Stimulated activated CD8-positive, alpha-beta memory T cell treated with anti-CD3 and anti-CD28 coated beads, Interleukin-15, amount 100 ng/mL, for 48 hours (primary cell): ENCODE measurements at places on chromosomes 16 and 17.

- DNase-seq: no peak
Observed at GRCh38 chr17:37081287-37081686, 132.5 kb downstream of the AATF start.

- DNase-seq: no peak
Observed at GRCh38 chr17:30393491-30393890, 14.8 kb downstream of the CPD start.

GRCh38 chr17:78839762-78840529, 668 bp downstream of the USP36 start:
- peak; percentile 10 for DNase-seq

GRCh38 chr17:66920950-66921349, 43.6 kb upstream of the CACNG4 start:
- DNase-seq: no peak

GRCh38 chr16:77298418-77299360, 99.5 kb downstream of the SYCE1L start:
- no peak for DNase-seq

GRCh38 chr16:797120-797420, 3.5 kb downstream of the GNG13 start:
- no peak for DNase-seq

- no peak for DNase-seq
Observed at GRCh38 chr16:57264381-57264780, 19.3 kb downstream of the ARL2BP start.

- no peak for DNase-seq
Observed at GRCh38 chr17:79221597-79221996, 147.0 kb downstream of the ENGASE start.

DNA sequence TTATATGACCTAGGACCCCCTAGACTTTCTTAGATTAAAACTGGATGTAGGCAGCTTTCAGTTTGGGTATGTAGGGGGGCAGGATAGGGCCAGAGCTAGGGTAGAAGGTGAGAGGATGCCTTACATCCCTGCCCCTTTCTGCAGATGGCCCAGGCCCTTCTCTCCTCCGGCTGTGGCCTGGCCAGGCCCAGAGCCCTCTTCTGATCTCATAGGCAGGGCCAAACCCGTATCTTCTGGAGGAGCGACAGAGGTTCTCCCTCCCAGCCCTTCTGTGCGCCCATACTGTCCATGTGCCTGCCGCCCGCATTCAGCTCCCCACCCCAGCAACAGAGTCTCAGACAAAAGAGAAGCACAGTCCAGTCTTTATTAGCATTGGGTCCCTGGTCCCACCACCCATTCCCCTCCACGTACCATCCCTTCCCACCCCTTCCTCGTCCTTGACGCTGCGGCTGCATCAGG, 2.0 kb upstream of the TSPOAP1 start:
- no peak for DNase-seq

GRCh38 chr17:28174352-28175046, 132.0 kb downstream of the NLK start:
- peak; percentile 4 for DNase-seq

- DNase-seq: no peak
Observed at GRCh38 chr17:55865072-55865762, 114.4 kb downstream of the PCTP start.

- no peak for DNase-seq
Observed at GRCh38 chr16:79605999-79606398, 5.5 kb upstream of the MAF start.

DNA sequence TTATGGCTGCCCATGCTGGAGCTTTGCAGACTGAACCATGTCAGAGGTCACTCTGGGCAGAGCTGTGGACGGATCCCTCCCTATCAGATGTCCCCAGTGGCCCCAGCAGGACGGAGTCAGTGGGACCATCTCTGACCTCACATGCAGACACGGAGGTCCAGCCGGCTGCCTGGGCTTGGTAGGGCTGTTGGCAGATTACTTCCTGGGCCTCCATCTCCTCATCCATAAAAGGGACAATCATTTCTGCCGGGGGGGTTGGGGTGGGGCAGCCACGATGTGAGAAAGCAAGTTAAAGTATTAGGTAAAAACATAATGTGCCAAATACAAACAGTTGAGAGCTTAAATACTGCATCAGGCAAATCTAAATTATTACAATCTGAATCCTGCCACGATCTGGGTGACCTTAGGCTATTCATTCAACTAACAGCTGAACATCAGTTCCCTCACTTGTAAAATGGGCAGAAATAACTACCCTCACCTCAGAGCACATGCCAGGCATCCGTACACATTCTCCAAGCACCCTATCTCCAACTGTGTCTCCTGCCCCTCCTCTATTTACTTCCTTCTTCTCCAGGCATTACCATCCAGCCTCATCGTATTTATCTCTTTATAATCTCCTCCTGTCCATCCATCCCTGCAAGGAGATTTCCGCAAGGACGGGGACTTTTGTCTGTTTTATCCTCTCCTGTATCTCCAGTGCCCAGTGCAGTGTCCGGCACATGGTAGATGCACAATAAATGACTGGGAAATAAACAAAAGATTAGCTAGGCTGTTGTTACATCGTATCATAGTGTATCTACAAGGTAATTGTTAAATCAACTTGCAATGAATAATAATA, 192.3 kb upstream of the FOXF1 start:
- DNase-seq: no peak

- no peak for DNase-seq
Observed at GRCh38 chr16:1863681-1864460, 8.1 kb downstream of the MEIOB start.

DNA sequence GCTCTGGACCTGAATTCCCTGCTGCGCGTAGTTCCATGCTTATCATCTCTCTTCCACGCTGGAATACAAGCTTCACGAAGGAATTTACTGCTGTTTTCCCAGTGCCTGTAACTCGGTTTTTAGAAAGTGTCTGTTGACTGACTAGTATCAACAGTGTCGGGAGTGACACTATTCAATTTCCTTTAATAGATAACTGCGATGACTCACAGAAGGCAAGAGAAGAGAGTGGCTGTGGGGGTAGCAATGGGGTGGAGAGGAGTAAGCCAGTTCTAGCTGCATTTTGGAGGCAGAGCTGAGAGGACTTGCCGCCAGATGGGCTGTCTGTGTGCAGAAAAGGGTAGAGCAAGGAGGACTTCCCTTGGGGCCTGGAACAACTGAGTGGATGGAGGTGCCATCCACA, 25.2 kb downstream of the B4GALNT2 start:
- no peak for DNase-seq

DNA sequence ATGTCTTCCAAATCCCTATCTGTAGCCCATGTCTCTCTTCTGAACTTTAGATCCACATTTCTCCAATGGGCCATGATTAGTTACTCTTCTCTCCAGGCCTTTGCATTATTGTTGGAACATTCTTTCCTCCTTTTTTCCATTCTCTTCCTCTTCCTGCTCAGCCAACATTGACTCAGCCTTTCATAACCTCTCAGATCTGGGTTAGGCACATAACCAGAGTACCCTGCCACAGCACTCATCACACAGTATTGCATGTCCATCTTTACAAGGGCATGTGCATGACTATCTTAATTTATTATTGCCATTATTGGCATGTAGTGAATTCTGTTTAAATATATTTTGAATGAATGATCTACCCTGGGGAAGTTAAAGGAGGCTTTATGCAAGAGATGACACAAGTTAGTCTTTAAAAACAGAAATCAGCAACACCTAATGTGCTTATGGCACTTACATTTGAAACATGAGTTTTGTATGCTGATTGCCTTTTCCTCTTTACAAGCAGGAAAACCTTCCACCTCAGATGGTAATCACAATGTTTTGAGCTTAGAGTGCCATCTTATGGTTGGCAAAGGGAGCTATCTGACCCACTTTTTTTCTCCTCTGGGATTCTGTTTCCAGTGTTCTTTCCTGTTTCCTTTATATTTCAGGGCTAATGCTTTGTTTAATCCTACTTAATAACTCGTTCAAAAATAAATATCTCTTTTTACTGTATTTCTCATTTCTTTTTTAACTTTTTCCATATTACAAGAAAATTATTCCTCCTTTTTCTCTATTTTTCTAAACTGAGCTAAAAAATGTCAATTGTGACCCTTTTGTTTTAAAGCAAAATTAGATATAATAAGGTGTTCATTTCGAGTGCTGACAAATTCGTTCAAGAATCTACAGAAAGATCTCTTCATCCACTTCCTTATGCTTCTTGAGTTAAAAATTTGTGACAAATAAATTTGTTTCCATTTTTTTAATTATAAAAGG, 151.0 kb upstream of the RBL2 start:
- no peak for DNase-seq

- DNase-seq: peak; percentile 52
Observed at GRCh38 chr17:72719578-72720493, 372.7 kb downstream of the SLC39A11 start.

GRCh38 chr16:58105631-58106030, 23.6 kb downstream of the CFAP20 start:
- DNase-seq: no peak

- DNase-seq: no peak
Observed at GRCh38 chr17:73223626-73224230, 30.9 kb downstream of the COG1 start.

DNA sequence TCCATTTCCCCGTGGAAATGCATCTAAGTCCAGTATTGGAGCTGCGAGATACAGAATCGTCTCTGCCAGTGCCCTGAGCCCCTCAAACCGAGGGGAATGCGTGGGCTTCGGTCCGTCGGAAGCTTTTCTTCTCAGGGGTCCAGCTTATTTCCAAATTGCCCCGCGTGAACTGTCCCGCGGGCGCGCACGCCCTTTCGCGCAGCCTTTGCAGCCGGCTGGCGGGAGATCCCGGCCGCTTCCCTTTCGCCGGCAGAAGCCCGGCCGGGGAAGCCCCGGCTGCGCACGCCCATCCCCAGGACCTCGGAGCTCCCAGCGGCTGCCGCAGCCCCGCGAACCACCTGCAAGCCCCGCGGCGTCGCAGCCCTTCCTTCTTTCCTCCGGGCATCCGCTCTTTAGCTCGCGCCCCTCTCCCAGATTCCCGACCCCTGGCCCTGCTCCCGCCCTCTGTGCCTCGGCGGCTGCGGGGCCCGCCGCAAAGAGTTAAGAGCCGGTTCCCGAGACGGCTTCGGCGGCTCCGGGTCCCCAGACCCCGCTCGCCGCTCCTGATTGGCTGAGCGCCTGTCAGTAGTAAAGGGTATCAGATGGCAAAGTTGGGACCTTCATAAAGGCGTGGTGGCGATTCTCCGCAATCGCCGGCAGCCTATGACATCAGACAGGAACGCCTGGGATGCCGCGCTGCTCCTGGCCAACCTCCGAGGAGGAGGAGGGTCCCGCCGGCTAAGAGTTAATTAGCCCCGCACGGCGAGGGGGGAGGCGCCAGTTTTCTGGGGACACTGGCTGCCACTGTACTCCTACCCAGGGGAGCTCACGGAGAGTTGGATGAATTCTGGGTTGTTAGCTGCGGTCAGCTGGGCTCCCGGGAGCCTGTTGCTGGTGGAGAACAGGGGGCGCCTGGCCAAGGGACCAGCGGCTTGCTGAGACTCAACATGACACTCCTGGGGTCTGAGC, at the start of gene MYOCD:
Gene MYOCD, plus strand, starts transcription at position 628 of the 948 bp plus-strand sequence. Its CDS starts 299 bp downstream, at position 927.
- DNase-seq: no peak
